Pons (tissue), 1 donor: ENCODE measurements at places on chromosomes 1 and 21.
A peak's percentile ranks its signal among the peaks of the same experiment; 100 is the strongest.

GRCh38 chr1:31959521-31960340, 21.6 kb upstream of the PTP4A2 start:
- DNase-seq, result no peak

DNA sequence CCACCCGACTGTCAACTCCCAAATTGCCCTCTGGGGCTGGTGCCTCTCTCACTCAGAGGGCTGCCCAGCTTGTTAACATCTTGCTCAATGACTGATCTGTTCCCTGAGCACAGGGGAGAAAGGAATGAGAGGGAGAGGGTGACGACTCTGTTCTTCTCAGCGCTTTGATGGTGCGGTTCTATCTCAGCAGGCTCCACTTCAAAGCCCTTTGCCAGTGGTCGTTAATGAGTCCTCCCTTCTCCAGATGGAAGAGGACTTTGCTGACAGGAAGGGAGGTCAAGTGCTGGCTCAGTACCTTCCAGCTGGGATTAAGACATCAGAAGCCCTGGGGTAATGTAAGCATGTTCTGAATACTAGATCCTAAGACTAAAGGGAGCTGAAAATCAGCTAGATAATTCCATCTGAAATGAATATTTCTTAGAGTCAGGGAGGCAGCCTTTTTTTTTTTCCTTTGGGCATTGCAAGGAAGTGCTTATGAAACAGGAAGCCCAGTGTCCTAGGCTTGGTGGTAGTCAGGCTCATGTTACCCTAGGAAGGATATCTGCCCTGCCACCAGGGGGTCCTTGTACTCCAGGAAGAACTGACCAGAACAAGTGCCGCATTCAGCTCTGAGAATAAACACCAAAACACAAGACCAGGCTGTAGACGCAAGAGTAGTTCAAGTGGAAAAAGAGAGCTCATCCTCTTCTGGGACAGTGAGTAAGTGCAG, 4.7 kb downstream of the FMOD start:
- no peak for DNase-seq

GRCh38 chr1:53376041-53376461, 48.2 kb upstream of the LRP8 start:
- no peak for DNase-seq

DNA sequence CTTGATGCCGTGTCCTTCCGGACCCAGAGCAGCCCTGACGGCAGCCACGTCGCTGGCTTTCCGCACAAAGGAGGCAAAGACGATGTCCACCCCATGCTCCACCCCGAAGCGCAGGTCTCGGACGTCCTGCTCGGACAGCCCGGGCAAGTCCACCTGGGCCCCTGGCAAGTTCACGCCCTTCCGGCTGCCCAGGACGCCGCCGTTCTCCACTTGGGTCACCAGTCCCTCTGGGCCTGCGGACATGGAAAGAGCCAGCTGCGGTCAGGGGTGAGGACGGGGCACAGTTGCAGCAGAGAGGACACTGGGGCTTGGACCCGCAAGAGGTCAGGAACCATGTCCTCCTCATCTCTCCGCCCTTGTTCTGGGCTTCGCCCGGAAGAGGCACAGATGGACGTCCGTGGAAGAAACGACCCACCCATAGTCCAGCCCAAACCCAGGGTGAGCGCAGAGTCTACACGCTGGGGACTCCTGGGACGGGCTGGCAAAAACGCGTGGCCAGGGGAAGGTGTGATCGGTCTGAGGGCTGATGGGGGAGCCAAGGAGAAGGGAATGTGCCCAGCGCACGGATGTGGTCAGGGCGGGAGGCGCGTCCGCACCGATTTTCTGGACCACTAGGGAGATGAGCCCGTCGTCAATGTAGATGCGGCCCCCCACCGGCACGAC, 6.6 kb downstream of the PKLR start:
- no peak for DNase-seq

GRCh38 chr1:223667484-223668182, 2.1 kb upstream of the CAPN8 start:
- DNase-seq, result no peak

DNA sequence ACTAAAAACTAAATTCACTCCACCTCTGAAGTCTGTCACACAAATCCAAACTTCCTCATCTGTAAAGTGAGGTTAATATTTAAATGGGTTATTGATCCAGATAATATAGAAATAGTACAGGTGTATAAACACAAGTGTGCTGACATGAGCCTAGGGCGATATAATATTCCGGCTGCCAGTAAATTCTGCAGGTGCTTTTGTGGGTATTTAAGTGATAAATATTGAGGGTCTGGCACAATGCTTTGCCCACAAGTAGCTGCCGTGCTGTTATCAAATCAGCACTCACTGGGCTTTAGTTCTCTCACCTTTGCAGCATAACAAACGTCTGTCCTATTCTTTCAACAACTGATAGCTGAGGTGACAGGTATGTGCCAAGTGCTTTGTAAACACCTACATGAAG, 7.6 kb downstream of the PABPC4 start:
- DNase-seq, result no peak

- no peak for DNase-seq
Measured at GRCh38 chr1:25355841-25356395, 17.8 kb downstream of the TMEM50A start.

- DNase-seq, result peak; percentile 51
Measured at GRCh38 chr1:103336408-103336807, 189.1 kb upstream of the RNPC3 start.

DNA sequence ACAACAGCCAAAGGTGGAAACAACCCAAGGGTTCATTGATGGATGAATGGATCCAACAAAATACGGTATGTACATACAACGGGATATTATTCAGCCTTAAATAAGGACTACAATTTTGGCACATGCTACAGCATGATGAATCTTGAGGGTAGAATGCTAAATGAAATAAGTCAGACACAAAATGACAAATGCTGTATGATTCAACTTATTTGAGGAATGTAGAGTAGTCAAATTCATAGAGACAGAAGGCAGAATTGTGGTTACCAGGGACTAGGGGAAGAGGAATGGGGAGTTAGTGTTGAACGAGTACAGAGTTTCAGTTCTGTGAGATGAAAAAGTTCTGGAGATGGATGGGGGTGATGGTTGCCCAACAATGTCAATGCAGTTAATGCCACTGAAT, 118.0 kb upstream of the PAXBP1 start:
- no peak for DNase-seq

- no peak for DNase-seq
Measured at GRCh38 chr1:96365596-96366390, 355.8 kb upstream of the PTBP2 start.

- DNase-seq, result no peak
Measured at GRCh38 chr1:195973311-195973904, 634.8 kb downstream of the KCNT2 start.

- peak; percentile 49 for DNase-seq
Measured at GRCh38 chr1:112998592-112999235, 42.7 kb upstream of the SLC16A1 start.

GRCh38 chr1:50724626-50725286, 235.3 kb downstream of the FAF1 start:
- peak; percentile 44 for DNase-seq

DNA sequence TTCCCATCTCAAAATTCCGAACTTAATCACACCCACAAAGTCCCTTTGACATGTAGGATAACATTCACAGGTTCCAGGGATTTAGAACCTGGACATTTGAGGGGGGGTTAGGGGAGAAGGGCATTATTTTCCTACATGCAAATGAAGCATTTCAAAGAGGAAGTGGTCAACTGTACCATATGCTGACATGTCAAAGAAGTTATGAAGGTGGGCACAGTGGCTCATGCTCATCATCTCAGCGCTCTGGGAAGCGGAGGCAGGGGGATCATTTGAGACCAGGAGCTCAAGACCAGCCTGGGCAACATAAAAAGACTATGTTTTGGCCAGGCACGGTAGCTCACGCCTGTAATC, 35.7 kb downstream of the PTP4A2 start:
- no peak for DNase-seq

- DNase-seq, result no peak
Measured at GRCh38 chr21:36388096-36388495, 2.9 kb downstream of the CHAF1B start.

GRCh38 chr21:16587141-16587581, 857.4 kb downstream of the USP25 start:
- DNase-seq, result peak; percentile 92

GRCh38 chr1:101847626-101848025, 149.1 kb downstream of the OLFM3 start:
- no peak for DNase-seq

DNA sequence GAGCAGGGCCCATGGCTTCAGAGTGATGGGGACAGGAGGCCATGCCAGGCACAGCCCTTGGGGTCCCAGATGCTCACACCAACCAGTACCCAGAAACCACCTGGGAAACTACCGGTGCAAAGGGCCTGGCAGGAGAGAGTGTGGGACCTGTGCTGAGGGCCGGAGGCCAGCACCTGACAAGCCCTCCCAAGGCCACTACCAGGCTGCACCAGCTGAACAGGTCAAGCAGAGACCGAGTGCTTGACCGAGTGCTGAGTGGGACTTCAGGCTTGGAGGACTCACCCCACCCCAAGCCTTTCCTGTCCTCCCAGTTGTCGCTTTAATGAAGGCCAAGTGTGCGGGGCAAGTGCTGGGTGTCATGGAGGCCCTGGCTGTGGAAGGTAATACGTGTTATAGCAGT, 36.5 kb downstream of the SNAP47 start:
- DNase-seq, result no peak

DNA sequence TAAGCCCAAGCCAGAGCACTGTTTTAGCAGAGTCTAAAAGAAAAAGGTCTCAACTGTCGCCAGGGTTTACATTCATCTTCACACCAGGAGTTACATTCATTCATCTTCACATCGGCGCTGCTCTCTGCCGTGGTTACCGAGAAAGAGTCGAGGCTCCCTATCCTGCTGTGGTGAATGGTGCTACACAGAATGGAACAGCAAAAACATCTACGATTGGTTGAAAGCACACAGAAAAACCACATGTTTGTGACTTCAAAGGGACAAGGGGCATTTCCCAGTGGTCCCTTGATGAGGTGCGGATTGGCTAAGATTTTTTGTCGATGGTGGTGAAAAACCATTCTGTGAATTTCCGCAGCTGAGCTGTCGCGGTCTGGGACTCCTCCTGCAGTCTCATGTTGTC, 231.1 kb downstream of the SIPA1L2 start:
- no peak for DNase-seq

- DNase-seq, result peak; percentile 75
Measured at GRCh38 chr1:192516776-192517297, 58.7 kb upstream of the RGS1 start.

DNA sequence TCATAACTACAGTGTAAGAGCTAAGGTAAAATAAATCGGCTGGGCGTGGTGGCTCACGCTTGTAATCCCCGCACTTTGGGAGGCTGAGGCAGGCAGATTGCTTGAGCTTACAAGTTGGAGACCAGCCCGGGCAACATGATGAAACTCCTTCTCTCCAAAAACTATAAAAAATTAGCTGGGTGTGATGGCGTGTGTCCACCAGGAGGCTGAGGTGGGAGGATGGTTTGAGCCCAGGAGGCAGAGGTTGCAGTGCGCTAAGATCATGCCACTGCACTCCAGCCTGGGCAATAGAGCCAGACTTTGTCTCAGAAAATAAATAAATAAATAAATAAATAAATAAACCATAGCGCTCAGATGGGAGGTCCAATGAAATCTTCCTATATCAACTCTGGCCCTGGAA, 16.7 kb upstream of the FAM110D start:
- DNase-seq, result no peak

GRCh38 chr1:150660584-150660983, 31.2 kb upstream of the ENSA start:
- no peak for DNase-seq

GRCh38 chr1:53561503-53562105, 102.4 kb downstream of the DMRTB1 start:
- DNase-seq, result no peak

GRCh38 chr1:17451731-17452130, 12.3 kb upstream of the RCC2 start:
- DNase-seq, result no peak

DNA sequence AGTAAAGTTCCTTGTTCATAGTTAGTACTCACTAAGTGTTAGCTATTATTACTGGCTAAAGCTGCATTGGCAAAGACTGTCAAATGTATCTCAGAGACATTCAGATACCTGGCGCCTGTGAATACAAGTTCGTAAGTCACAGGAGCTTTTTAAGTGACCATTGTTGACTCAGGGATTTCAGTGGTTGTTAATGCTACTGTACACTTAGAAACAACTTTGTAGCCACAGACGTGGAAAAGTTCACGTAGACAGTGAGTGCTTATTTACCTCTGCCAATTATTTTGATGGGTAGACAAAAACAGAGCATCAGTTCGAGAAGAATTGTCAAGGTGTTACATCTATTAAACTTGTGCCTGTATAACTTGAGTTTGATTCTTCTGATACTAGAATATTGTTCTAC, 59.1 kb upstream of the RRP15 start:
- DNase-seq, result no peak

GRCh38 chr1:40167317-40167716, 6.1 kb downstream of the RLF start:
- DNase-seq, result no peak

DNA sequence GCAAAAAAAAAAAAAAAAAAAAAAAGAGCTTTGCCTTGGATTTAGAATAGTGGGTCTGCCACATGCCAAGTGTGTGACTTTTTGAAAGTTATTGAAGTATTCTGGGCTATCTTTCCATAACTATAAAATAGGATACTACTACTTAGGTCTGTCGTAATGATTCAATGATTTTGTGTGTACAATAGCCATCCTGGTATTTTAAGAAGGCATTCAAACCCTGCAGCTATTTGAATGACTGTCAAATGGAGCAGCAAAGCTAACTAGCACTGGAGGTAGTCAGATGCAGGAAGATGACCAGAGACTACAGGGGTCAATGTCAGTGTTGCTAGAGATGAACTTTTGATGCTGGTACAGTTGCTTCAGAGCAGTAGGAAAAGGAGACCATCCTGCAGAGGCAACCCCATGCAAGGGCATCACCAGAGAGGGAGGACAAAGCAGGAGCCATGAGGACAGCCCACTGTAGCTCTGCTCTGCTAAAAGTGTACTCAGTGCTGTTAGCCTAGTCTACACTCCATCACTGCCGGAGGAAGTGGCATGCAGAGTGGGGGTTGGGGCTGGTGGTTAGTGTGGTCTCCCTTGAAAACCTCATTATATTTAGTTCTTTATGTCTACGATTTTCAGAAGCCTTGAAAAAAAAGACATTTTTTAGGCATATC, 29.0 kb downstream of the DUSP10 start:
- no peak for DNase-seq

- DNase-seq, result no peak
Measured at GRCh38 chr1:43531906-43532584, 1.4 kb downstream of the PTPRF start.

GRCh38 chr1:31101147-31101502, 35.6 kb upstream of the PUM1 start:
- no peak for DNase-seq

DNA sequence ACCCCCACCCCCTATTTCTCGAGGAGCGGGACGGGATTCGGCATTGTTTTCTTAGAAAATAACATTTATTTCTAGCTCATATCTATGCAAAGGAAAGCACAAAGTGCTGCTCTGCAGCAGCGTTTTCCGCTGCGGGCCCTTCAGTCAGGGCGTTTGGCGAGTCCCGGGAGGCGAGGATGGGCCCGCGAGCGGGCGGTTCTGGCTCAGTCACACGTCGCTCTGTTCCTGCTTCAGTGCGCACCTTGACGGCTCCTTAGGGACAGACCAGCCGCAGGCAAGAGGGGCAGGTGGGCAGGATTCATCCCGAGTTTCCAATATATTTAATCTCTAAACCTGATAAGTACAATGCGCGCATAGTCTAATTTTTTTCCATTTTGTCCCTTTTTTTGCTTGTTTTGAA, 5.7 kb downstream of the DMRTA2 start:
- DNase-seq, result no peak
